ENCODE measurements at places on chromosomes 2 and 18.

DNA sequence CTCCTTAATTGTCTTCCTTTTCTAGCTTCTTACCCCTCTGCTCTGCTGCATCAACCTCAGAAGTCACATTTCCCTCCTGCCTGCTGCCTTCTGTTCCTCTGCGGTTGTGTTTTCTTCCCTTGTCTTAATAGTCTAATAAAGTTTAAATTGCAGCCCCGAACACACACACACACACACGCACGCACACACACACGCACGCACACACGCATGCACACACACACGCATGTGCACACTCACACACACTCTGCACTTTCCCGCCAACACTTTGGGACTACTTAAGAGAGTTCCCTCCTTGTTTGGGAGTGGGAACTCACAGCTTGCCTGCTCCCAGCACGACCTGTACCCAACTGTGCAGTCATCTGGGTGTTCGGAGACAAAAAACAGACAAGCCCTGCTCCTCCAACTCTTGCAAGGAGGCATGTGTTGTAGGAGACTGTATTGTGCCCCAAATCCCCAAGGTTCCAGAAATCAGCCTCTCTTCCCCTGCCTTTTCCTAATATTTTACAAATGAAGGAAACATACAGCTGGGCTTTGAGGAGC, 99.1 kb downstream of the SETBP1 start:
- DNase-seq: no peak

GRCh38 chr2:21288739-21289520, 165.2 kb downstream of the TDRD15 start:
- DNase-seq: no peak

DNA sequence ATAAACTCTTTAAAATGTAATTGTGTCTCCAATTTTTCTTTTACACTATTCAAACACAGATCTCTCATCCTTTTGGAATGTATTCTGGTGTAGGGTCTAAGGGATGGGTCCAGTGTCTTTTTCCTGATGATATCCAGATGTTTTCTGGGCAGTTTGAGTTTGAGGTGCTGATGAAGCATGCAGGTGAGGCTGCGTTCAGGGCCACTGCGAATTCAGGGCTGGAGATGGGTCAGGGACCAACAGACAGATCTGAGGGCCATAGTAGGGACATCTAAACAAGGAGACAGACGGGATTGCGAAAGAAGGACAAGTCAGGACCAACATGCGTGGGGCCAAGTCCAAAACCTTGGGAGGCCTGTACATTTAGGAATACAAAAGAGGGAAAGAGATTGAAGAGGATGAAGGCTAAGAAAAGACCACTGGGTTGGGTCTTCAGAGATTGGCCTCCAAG, 70.2 kb downstream of the ACAA2 start:
- no peak for DNase-seq

GRCh38 chr2:241153616-241154015, 3.3 kb downstream of the PPP1R7 start:
- DNase-seq: no peak

DNA sequence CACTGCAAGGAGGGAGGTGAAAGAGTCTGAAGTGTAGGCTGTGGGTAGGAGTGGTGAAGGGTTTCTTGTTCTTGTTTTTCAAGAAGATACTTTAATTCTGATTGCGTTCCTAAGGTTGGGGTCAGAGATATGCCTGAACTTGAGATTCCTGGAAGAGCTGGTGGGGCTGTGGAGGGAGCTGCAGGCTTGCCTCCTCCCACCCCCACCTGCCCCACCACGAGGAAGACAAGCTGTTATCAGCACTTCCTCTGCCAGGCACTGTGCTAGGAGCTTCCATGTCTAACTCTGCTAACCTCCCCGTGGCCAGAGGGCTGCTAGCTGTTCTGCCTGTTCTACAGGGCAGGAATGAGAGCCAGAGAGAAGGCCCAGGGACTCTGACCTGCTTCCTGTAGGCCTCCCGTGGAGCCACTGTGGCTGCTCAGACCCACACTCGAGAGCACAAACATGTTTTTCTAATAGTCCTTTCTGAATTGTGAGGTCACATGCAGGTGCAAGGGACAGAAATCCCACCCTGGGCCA, 13.7 kb downstream of the ANKRD23 start:
- no peak for DNase-seq

DNA sequence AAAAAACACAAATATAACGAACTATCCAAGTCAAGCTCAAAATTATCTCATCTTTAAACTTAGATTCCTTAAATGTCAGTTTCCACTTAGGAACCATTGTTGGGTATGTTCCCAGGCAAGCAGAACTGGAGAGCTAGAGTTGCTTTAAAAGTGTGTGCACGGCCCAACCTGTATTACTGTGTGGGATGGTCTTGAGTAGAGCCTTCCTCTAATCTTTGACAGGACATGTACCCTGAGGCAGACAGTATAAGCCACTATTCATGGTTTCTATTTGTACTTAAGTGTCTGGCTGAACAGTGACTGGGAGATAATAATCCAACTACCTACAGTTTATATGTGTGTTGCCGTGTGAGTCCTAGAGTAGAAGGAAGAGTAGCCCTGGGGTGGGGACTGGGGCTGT, 239.7 kb downstream of the GPD2 start:
- no peak for DNase-seq

DNA sequence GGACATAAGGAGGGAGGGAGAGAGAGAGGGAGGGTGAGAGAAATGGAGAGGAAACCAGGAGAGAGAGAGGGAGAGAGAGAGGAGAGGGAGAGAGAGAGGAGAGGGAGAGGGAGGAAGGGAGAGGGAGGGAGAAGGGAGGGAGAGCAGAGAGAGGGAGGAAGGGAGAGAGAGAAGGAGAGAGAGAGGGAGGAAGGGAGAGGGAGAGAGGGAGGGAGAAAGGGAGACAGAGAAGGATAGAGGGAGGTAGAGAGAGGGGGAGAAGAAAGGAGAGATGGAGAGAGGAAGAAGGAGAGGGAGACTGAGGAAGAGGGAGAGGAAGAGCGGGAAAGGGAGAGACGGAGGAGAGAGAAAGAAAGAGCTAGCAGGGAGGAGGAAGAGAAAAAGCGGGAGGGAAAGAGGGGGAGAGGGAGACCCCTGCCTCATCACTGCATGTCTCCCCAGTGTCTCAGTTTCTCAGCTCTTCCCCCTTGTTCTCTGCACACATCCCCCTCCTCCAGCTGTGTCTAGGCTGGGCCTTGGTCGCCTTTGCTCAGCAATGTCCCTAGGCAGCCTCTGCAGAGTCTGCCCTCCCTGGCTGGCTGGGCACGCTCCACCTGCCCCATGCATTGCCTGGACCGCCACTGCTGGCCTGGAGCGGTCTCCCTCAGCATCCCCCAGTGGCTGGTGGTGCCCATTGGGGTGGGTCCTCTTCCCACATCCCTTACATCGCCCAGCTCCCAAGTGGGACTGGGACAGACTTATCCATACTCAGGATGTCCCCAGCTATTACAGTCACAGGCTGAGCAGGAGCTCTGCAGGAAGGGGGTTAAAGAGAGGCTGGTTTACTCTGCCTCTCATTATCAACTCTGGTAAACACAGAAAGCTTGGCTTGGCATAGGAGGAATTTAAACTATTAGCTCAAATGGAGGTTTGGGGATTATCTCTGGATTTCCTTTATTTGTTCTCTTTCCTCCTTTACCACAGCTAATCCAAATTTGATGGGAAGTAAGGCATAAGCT, 85.7 kb upstream of the APCDD1 start:
- DNase-seq: no peak

DNA sequence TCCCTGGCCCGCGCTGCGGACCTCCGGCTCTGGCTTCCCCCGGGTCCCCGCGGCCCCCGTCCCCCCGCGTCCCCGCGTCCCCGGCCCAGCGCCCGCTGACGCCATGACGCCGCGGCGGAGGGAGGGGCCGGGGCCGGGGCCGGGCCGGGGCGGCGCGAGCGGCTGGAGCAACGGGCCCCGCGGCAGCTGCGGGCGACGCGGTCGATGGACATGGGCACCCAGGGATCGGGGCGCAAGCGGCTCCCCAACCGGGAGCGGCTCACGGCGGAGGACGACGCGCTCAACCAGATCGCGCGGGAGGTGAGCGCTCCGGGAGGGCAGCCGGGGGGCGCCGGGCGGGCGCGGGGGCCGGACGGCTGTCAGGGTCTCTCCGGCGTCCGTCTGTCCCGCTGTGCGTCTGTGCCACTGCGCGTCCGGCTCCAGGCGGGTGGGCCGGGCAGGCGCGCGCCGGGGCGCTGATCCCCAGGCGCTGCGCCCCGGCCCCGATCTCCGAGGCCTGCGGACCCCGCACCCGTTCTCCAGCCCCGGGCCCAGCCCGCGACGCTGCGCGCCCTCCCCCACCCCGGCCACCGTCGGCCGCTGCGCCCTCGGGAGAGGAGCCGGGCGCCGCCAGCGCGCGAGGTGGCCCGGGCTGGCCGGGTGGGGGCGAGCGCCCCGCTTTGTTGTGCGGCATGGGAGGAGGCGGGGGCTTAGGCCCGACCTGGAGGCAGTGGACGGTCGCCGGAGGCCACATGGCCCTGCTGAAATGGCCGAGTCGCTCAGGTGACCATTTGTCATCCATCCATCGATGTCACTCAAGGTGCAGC, at the start of gene LRRFIP1:
Gene LRRFIP1 (plus strand): TSS at position 147 of the 806 bp plus-strand sequence. CDS start 58 bp downstream, at position 205.
- no peak for DNase-seq

DNA sequence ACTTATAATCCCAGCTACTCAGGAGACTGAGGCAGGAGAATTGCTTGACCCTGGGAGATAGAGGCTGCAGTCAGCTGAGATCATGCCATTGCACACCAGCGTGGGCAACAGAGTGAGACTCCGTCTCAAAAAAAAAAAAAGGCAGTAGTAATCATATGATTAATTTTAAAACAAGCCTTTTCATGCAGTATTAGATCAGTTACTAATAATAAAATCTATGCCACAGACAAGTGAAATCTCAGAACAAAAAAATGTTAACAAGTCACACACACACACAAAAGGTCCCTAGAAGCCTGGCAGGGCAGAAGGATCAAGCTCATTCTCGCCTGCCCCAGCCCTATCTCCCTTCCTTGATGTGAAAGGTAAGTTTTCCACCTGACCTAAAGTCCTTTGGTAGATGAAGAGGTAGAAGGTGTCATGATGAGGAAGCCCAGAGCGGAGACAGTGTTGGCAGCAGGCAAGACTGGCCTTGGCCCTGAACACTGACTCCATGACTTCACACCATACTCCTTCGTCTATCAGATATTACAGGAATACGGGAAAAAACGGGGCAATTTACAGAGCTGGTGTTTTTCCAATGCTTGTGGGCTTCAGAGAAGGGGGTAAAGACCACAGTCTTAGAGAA, 10.6 kb downstream of the KDSR start:
- DNase-seq: no peak

DNA sequence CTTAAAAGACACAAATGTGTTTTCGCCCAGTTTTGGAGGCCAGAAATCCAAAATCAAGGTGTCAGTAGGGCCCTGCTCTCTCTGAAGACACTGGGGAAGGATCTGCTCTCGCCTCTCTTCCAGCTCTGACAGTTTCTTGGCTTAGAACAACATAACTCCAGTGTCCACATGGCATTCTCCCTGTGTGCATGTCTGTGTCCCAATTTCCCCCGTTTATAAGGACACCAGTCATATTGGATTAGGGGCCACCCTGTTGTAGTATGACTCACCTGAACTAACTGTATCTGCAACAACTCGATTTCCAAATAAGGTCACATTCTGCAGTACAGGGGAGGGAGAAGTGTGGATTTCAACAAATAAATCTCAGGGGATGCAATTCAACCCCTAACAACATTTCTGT, 263.2 kb downstream of the SS18 start:
- no peak for DNase-seq

- no peak for DNase-seq
These were observed 477.6 kb downstream of the PARD3B start for GRCh38 chr2:205022841-205023240.

DNA sequence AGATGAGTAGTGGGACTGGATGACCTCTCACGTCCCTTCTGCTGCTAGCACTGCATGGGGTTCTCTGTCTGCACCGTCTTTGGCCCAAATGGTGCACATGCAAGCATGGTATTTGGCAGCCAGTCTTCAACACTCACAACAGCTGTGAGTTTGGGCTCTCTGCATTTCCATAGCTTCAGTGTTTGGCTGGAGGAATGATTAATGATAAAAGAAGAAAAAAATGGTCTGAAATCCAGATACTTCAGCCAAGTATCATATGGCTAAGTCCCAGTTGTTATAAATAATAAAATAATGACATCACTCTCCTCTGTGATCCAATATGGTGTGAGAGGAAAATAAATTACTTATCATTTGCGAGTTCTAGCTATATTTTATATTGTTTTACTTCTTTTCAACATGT, 173.3 kb downstream of the DCDC2C start:
- no peak for DNase-seq

DNA sequence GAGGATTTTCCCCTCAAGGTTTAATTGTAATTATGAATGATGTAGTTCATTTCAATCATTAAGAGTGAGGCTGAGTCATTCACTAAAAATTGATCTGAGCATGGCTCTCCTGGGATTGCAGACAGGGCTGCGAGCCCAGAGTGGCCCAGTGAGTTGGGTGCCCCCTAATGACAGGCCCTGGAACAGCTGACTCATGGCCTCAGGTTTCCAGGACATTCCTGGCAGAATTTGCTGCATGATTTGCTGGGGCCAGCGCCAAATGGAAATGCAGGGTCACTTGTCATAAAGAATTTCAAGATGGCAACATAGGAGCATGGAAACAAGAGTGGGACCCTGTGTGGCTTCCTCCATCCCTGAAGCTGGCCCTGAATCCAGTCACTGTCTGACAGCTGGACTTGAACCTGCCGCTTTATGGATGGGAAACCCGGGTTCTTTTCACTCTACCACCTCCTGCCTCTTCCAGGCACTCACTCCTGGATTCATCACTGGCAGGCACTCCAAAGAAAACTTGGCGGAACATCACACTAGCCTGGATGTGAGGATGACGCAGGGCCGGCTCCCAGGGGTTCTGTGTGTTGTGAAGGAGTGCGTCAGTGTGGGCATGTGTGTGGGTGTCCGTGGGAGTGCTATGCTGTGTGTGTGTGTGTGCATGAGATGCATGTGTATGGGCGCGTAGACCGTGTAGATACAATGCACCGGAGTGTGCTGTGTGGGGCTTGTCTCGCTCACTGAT, 15.2 kb downstream of the OTOF start:
- no peak for DNase-seq

- DNase-seq: no peak
These were observed 27.1 kb downstream of the KIAA2012 start for GRCh38 chr2:202100176-202100575.

DNA sequence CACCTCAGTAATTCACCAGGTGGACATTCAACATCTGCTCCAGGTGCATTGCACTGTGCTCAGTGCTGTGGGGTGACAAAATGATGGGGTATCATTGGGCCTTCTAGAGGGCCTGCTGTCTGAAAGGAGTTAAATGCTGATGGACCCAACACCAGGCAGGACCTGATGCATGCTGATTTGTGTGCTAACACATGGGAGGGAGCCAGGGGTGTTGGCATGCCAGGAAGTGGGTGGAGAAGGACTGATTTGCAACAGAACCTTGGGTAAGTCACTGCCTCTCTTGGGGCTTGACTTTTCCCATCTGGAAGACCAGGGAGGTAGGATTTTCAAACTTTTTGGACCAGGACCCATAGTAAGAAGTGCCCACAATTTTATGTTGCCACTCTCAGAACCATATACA, 57.9 kb upstream of the CXCR4 start:
- no peak for DNase-seq

GRCh38 chr2:168369031-168369430, 87.0 kb upstream of the CERS6 start:
- DNase-seq: no peak

- no peak for DNase-seq
These were observed 159.5 kb upstream of the GYPC start for GRCh38 chr2:126496493-126496892.

Measured in RWPE2 (cell line).